ENCODE measurements at places on chromosomes 16 and 17.

- no peak for DNase-seq
These were observed 380.2 kb upstream of the SALL1 start for GRCh38 chr16:51531271-51531670.

GRCh38 chr17:79520167-79521165, 90.4 kb downstream of the RBFOX3 start:
- no peak for DNase-seq

- DNase-seq: no peak
These were observed 18.4 kb downstream of the SP2 start for GRCh38 chr17:47914306-47914948.

DNA sequence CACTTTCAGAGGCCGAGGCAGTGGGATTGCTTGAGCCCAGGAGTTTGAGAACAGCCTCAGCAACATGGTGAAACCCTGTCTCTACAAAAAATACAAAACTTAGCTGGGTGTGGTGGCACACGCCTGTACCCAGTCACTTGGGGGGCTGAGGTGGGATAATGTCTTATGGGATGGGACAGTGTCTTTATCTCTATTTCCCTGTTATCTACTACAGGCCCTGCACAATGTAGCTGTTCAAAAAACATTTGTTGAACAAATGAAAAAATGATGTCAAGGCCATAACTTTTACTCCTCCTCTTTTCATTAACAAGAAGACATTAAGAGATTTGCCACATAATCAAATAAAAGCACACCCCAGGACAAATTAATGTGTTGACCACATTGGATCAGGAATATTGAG, 13.8 kb downstream of the TUBG1 start:
- no peak for DNase-seq

GRCh38 chr16:11188801-11189740, 66.9 kb downstream of the SOCS1 start:
- DNase-seq: no peak

DNA sequence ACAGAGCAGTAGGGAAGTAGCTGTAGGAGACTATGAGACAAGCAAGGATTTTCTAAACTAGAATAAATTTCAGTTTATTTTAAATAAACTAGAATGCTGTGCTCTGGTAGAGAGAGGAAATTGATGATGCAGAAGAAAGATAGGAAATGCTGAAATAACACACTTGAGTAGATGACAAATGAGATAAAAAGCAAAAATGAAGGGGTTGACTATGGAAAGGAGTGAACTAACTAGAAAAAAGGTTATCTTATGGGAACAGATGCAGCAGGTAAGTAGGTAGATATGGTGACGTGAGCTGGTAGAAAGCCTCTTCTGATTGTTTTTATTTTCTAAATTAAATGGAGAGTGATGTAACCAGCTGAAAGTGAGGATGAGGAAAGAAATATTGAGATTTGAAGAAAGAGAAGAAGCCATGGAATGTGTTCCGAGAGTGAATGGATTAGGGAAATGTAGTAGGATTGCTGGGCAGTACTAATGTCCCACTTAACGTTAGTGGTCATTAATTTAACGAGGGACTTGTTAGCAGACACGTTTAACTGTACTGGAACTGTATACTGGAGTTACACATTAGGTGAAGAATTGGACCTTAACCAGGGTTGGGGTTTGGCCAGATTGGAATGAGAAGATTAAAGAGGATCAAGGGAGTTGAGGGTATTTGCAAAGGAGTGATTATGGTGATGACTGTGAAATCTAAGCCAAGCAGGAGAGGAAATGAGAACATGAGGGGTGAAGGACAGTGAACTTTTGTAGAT, 196.5 kb downstream of the TANC2 start:
- no peak for DNase-seq

DNA sequence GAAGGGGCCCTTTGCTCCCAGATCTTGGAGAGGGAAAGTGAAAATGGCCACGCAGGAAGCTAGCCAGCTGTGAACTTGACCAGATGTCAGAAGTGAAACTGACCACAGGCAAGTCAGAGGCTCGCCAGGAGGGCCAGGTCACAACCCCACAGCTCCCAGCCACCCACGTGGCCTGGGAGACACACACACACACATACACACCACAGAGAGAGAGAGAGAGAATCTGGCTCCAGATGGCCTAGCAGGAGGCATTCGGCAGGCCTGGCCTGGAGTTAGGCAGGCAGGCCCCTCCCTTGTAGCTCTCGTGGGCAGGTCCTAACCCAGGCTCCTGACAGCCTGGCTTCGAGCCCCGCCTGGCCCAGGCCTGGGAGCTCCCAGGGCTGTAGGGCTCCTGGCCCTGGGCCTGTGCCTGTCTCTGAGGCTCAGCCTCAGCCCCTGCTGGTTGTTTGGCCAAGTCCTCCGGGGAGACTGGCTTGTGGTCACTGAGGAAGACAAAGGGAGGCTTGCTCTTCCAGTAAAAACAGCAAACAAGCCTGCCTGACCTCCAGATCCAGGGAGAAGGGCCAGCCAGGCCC, 20.2 kb downstream of the NGFR start:
- no peak for DNase-seq

DNA sequence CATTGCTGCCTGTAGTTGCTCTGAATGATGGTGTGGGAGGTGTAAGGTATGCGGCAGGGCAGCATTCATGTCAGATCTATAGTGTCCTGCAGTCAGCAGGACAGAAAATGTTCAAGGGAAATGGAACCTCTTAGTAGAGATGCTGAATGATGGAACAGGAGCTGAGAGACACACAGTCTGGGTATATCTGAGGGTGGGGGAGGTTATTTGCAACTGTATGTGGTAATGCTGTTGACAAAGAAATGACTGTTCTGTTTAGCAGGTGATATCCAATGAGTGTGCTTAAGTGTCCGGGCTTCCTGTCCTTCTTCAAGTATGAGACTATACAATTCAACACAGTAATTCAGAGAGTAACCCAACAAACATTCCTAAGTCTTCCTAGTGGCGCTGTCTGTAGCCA, 46.6 kb downstream of the STH start:
- DNase-seq: peak; percentile 27

DNA sequence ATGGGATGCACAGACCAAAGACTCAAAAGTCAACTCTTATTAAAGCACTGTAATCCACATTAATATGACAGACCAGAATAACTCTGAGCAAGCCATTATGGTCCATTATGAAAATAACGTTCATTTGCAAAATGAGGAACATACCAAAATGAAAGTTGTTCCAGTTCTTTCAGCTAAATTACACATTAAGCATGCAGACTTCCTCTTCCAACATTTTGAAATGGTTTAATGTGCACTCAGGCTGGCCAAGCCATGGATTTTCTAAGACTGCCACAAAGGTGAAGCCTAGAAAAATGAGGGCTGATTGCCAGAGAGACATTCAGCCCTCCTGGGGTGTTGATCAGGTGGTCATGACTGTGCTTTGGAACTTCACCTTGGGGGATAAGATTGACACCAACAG, 56.7 kb upstream of the NOG start:
- no peak for DNase-seq

DNA sequence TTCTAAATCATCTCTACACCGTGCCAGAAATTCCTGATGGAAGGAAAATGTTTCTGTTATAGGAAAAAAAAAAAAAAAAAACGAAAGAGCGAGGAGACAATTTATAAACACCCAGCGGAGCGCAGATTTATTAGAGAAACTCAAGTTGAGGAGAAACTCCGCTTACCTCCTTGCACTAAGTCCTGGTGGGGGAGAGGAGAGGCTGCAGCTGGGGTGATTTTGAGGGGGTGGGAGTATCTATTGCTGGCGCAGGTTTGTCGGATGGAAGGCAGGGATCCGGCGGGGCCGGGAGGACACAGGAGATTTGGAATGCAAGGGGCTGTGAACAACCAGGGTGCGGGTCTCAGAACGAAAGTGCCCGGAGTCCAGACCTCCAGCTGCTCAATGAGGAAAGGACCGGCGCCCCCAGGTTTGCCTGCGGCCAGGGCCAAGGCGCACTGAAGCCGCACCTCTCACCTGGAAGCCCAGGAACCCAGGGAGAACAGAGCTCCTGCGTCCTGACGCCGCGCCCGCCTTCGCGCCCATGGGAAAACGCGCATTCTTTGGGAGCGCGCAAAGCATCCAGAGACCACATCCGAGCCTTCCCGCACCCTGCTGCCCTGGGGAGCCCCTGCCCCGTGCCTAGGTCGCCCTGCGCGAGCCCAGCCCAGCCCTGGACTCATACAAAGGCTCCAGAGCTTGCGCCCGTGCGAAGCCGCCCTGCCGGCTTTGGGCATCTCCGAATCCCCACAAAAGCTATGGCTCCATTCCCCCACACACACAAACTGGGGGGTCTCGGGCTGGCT, 2.6 kb upstream of the HOXB8 start:
- DNase-seq: no peak

- DNase-seq: no peak
These were observed 26.1 kb upstream of the NPTX1 start for GRCh38 chr17:80502578-80502877.

DNA sequence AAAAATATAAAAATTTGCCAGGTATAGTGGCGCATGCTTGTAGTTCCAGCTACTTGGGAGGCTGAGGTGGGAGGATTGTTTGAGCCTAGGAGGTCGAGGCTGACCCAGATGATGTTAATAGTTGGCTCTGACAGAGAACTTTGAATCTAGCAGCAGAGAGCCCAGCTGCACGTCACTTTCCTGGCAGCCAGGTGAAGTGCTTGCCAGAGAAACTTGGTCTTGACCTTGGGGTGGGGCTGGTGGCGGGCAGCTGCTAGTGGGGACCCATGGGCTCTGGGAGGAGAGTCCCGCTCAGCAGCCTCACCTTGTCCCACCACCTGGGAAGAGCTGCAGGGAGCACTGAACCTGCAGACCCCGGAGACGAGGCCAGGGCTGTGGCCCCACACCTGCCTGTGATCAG, 3.1 kb upstream of the C16orf74 start:
- no peak for DNase-seq

DNA sequence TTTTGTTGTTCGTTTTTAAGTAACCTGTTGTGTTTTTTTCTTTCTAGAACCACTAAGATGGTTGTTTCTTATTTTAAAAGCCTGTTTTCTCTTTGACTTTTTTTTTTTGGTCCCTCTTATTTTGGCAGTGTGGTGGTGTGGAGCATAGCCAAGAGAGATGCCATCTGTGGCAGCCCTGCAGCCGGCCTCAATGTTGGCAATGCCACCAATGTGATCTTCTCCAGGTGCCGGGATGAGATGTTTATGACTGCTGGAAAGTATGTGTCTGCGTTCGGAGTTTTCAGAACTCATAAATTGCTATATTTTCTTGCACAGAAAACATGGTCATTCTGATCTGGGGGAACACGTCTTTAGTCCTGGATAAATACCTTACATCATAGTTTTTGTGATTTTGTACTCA, 17.6 kb downstream of the CFAP52 start:
- no peak for DNase-seq

GRCh38 chr16:80066805-80067580, 466.5 kb upstream of the MAF start:
- DNase-seq: no peak

GRCh38 chr16:60271781-60272180, 1537.7 kb upstream of the GOT2 start:
- DNase-seq: no peak

- peak; percentile 59 for DNase-seq
These were observed 4.5 kb downstream of the FBXL19 start for GRCh38 chr16:30927789-30928378.

GRCh38 chr16:20781697-20782096, 17.9 kb downstream of the ACSM3 start:
- DNase-seq: no peak

- no peak for DNase-seq
These were observed 43.1 kb downstream of the PIK3R5 start for GRCh38 chr17:8922451-8922850.

DNA sequence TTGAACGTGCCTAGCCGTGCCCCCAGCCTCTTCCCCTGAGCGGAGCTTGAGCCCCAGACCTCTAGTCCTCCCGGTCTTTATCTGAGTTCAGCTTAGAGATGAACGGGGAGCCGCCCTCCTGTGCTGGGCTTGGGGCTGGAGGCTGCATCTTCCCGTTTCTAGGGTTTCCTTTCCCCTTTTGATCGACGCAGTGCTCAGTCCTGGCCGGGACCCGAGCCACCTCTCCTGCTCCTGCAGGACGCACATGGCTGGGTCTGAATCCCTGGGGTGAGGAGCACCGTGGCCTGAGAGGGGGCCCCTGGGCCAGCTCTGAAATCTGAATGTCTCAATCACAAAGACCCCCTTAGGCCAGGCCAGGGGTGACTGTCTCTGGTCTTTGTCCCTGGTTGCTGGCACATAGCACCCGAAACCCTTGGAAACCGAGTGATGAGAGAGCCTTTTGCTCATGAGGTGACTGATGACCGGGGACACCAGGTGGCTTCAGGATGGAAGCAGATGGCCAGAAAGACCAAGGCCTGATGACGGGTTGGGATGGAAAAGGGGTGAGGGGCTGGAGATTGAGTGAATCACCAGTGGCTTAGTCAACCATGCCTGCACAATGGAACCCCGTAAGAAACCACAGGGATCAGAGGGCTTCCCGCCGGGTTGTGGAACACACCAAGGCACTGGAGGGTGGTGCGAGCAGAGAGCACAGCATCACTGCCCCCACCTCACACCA, 724 bp downstream of the GAA start:
- DNase-seq: peak; percentile 5

DNA sequence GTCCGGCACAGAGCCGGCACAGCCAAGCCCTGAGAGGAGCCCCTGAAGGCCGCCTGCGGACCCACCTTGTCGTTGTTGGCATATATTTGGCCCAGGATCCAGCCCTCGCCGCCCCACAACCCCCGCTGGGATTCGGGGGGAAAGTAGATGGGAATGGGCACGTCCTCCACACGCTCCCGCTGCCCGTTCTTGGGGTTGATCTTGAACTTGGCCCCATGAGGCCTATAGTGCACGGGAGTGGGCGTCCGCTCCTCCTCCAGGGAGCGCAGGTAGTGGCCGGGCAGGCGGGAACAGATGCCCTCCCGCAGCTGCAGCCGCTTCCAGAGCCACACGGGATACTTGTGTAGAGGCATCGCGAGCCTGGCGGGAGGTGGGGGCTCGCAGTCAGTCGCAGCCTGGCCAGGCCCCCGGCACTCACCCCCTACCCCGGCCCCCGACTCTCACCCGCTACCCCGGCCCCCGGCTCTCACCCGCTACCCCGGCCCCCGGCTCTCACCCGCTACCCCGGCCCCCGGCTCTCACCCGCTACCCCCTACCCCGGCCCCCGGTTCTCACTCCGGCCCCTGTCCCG, 387 bp downstream of the MRPL28 start:
- DNase-seq: no peak

DNA sequence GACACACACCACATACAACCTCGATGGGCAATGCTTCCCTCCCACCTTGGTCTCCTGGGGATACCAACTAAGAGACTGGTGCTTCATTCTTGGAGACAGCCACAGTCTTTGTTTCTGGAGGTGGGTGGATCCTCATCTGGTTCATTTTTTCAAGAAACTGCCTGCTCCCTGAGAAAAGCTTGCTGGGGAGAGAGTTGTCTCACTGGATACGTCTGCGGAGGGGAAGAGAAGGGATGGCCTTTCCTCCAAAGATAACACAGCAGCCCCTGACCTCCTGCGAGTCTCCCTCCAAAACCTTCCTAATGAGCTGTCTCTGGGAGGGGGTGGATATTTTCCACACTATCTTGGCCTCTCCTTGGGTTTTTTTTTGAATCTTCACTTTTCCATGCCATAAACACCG, 221.2 kb downstream of the SOX9 start:
- DNase-seq: no peak

- DNase-seq: no peak
These were observed 101.5 kb upstream of the ZNF750 start for GRCh38 chr17:82941021-82942001.

- DNase-seq: no peak
These were observed 7.6 kb downstream of the SEZ6L2 start for GRCh38 chr16:29891525-29892457.

All from activated CD4-positive, alpha-beta T cell treated with anti-CD3 and anti-CD28 coated beads, Interleukin-2, Interleukin-4, amounts not matched to agents 100 ng/mL and 50 ng/mL, durations not matched to agents 16 hours and 8 hours (primary cell).